Stimulated activated CD8-positive, alpha-beta memory T cell treated with anti-CD3 and anti-CD28 coated beads, Interleukin-7, amount 100 ng/mL, for 1 hour (primary cell): ENCODE measurements at places on chromosomes 2 and 18.

DNA sequence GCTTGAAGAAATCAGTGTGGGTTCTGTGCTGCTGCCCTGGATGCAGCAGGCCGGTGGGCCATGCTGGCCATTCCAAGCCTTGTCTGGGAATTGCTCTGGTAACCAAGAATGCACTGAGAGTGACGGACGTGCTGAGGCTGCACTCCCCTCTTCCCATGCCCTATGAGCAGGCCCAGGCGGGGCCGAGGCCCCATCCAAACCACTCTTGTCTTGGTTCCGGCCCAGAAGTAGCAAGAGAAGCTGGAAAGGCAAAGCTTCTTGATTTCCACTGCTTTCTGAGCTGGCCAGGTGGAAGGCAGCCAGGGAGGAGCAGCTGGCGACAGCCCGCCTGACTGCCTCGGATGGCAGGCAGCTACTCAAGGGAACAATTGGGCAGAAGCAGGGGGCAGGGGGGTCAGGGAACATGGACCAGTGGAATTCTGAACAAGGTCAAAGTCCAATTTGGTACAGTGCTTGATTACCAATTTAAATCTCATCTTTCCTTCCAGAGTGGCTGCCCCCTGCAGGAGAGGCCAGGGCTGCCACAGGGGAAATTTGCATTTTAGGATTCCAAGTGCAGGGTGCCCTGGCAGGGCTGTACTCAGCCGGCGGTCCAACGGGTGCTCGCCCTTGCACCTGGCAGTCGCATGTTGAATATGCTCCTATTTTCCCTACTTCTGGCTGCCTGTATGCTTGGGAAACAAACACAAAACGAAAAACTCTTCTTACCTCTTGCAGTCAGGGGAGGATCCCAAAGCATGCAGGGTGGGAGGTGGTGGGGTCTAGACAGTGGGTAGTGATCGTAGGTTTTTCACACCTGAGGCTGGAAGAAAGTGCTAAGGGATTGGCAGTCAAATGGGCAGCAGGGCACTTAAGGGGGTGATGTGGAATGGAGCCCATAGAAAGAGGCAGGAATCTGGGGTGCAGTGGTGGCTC is 67.3 kb downstream of the LIPG start:
- DNase-seq: no peak

GRCh38 chr2:145806546-145806945 is 1286.6 kb upstream of the ZEB2 start:
- DNase-seq: no peak

DNA sequence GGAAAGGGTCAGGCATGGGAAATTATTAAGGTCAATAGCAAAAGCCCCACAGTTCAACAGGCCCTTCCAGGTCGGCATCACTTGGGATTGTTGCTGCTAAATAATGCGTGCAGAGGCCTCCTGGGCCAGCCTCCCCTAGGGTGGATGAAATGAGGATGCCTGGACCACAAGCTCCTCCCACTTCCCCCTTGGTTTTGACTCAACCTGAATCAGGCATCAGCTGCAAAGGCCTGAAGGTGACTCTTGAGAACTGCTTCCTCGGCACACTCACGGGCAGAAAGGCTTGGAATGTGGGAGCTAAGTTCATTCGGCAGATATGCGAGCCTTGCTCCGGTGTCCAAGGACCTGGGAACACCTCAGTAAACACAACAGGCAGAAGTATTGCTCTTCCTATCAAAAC is 69.3 kb downstream of the MBP start:
- no peak for DNase-seq

GRCh38 chr2:209298601-209299000 is 125.2 kb upstream of the MAP2 start:
- DNase-seq: no peak

DNA sequence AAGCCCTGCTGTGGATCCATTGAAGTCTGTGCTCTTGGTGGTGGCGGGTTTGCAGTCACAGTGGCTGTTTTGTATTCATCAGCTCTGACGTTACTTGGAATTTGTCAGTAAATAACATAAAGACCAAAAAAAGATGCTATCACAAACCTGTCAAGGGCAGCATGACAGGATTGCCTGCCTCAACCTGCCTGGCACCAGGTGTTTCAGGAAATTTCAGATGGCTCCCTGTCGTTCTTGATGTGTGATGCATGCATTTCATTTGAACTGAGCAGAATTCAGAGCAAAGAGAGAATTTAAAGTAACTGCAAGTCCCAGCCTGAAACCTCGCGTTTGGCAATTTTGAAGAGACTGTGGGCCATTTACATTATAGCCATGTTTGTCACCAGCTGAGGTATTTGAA is 50.3 kb upstream of the EPC2 start:
- no peak for DNase-seq

DNA sequence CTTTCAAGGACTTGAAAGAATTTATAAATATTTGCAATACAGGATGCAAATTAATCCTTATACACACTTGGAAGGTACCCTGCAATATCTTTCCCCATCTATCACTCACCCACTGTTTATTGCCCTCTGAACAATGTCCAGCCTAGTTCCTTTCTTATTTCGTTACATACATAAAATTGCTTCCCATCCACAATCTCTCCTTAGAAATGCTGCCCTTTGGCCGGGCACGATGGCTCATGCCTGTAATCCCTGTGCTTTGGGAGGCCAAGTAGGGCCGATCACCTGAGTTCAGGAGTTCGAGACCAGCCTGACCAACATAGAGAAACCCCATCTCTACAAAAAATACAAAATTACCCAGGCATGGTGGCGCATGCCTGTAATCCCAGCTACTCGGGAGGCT is 41.2 kb upstream of the ATP8B1 start:
- no peak for DNase-seq

- no peak for DNase-seq
Observed at GRCh38 chr2:54259413-54260240, 3.6 kb upstream of the TSPYL6 start.

- DNase-seq: no peak
Observed at GRCh38 chr18:79520478-79521390, 125.0 kb downstream of the NFATC1 start.

GRCh38 chr2:173149491-173149890 is 73.8 kb downstream of the MAP3K20 start:
- DNase-seq: peak; percentile 4
